ENCODE measurements at places on chromosomes 2 and 18.

GRCh38 chr2:84959095-84959565, 11.8 kb upstream of the KCMF1 start:
- no peak for DNase-seq

DNA sequence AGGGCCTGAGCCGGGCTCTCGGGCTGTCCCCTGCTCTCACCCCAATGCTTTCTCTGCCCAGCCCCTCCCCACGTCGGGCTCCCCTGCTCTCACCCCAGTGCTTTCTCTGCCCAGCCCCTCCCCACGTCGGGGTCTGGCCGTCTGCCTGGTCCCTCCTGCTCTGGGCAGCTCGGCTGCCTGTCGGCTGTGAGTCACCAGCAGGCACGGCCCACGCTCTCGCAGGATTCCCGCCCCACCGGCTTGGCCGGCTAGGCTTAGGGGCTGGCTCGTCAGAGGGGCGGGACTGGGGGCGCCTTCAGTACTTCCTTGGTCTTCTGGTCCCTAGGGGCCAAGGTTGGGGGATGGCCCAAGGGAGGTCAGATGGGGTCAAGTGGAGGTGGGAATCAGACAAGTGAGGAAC, 3.3 kb downstream of the BOK start:
- no peak for DNase-seq

DNA sequence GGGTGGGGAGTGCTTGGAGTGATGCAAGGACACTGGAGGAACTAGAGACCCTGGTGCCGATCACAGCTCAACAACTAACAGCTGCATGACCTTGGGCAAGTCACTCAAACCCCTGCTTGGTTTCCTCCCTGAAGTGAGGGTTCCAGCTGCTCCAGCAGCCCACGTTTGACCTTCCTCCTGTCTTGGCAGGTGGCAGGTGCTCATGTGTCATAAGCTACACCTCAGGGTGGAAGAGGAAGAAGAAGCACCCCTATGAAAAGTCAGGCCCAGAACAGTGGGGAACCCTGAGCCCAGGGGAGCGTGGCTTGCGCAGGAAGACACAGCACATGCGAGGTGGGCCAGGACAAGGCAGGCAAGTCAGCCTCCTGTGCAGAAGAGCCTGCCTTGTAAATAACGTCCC, 42.4 kb downstream of the MRPL35 start:
- no peak for DNase-seq

DNA sequence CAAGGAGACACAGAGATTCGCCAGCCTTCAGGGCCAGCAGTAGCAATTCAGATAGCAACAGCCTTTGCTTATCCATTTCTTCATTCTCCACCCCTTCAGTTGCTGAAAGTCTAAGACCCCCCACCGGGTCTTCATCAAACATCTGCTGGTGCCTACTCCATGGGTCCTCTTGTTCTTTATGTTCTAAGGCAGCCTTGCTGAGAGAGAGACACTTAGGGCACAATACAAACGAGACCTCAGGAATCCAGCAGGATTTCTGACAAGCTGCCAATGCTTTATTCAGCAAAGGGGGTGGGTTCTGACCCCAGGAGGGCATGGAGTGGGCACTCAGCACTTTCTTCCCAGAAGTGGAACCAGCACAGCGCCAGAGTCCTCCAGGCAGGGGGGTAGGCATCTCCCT, 36.2 kb upstream of the CNGA3 start:
- DNase-seq, result no peak
